ENCODE measurements at places on chromosomes 7 and 10.

- no peak for DNase-seq
Measured at GRCh38 chr7:89914711-89915110, 239.6 kb upstream of the STEAP1 start.

GRCh38 chr10:98259606-98260315 lies 8.2 kb downstream of the LOXL4 start:
- no peak for DNase-seq

DNA sequence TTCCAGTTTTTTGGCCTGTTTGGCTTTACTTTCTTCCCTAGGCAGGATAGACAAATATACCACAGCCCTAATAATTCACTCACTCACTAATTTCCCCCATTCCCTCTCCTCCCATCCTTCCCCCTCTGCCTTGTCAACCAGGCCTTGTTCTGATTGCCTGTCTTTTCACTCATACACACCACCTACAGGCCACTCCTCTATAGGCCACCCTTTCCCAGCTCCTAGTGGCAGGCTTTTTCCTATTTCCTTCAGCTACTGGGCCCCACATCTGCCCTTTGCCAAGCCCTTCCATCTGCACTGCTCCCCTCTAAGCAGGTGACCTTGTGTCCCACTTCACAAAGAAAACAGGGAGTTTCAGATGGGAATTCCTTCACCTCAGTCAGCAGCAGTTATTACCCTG lies 59.8 kb upstream of the MSRB2 start:
- DNase-seq, result no peak

DNA sequence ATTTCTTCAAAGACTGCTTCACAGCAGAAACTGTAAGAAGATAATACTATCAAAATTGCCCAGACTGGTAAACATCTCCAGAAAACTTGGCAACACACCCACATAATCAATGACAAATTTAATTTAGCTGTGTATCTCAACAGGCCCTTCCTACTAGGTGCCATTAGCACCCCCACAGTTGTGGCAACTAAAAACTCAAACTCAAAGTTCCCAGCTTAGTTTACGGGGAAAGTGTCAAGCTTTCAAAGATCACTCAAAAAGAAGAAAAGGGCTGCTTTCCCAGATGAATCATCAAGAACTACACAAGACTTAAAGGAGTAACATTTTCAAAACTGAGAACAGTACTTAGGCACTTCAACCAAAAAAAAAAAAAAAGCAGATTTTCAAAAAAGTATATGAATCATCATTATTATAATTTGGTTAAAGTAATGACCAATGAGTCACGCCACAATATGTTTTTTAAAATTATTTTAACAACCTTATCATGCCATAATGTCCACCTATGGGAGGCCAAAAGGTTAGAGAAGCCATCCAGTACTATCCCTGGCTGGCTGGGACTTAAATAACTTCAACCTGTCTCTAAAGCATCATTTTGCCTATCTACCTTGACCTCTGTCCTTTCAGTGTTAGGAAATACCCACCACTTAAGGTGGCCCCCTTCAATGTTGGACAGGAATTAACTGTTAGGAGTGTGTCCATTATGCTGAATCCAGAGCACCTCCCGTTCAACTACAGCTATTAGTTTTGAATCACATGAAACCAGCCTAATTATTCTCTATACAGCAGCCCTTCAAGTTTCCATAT lies 90.8 kb downstream of the ZFAND4 start:
- DNase-seq, result no peak

- DNase-seq, result no peak
Measured at GRCh38 chr7:38102507-38102906, 75.5 kb upstream of the STARD3NL start.

GRCh38 chr10:80535671-80536360 lies 1.9 kb upstream of the SH2D4B start:
- no peak for DNase-seq

GRCh38 chr7:77459311-77459726 lies 43.2 kb upstream of the GSAP start:
- DNase-seq, result peak; percentile 79

DNA sequence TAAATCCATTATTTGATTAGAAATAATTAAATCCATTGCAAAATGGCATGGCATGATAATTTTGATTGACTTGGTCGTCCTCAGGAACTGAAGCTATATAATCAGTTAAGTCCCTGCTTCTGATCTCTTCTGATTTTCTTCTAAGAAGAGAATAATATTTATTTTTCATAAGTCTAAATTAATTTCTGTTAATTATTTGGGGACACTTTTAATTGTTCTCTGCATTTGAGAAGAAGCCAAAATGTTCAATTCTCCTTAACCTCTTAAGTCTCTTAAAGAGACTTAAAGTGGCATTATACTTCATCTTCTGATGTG lies 67.2 kb downstream of the CAV1 start:
- no peak for DNase-seq

- no peak for DNase-seq
Measured at GRCh38 chr10:97683556-97684367, 3.3 kb downstream of the AVPI1 start.

DNA sequence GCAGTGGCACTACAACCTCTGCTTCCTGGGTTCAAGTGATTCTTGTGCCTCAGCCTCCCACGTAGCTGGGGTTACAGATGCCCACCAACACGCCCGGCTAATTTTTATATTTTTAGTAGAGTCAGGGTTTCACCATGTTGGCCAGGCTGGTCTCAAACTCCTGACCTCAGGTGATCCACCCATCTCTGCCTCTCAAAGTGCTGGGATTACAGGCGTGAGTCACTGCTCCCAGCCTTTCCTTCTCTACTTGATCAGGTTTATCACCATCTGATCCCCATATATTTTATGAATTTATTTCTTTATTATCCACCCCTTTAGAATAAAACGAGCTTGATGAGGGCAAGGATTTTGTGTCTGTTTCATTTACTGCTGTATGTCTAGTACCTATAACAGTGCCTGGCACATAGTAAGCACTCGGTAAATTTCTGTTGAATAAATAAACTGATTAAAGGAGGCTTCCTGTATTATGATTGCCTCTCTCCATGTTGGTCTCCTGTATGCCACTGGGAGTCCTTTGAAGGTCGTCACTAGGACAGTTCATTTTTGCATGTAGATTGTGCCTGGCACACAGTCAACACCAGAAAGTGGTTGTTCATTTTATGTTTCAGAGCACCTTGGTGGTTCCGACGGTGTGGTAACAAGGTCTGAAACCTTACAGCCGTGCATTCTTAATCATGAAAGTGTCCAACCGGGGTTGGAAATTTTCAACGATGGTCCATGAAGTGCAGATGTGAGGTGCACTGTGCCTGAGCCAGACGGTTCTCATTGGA lies 9.6 kb upstream of the EIF3A start:
- DNase-seq, result no peak

DNA sequence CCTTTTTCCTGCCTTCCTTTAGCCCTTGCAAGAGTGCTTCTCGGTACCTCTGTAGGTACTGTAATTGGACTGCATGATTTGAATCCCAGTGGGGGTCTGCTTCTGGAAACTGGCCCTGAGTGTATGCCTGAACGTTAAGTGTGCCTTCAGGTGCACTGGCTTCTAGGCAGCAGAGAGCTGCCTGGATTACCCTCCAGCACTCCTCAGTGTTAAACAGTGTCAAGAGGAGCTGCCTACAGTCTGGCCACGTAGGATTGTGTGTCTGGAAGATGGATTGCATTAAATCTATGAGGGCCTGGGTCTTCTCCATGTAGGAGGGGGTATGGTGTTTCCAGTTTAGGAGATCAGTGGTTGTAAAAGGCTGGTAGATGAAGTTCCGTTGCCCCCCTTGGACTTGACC lies 103.7 kb downstream of the TRIM24 start:
- DNase-seq, result no peak

DNA sequence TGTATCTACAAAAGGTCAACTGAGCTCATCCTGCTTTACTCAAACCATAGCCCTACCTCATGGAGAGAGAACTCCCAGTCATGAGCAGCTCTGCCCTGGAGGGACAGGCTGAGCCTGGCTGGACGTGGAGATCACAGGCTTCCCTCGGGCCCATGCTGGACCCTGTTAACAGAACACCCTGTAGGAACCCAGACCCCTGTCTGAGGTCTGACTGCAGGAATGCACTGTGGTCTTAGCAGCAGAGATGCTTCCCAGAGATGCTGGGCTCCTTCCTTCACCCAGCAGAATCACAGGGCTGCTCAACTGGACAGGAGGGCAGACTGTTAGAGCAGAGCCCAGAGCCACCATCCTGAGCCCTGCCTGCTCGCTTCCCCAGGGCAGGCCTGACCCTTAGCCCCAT lies 814 bp downstream of the TMEM72 start:
- DNase-seq, result no peak

DNA sequence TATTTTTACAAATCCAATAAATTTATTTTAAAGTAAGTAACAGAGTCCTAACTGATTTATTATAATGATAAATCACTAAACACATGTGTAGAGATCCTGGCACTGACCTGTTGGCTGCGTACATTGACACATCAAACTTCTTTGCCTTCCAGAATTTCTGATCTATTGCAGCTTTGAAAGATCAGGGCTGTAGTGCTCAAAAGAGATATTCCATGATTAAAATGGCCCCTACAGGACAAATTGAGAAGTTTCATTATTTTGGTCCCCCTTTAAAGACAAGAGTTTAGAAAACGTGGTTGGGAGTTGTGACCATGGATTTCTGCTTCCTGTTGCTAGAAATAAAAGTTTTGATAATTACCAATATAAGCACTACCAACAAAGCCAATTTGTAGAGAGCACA lies 87.7 kb upstream of the PDK4 start:
- no peak for DNase-seq

- no peak for DNase-seq
Measured at GRCh38 chr10:76657337-76658012, 980.1 kb downstream of the KCNMA1 start.

- DNase-seq, result no peak
Measured at GRCh38 chr7:142311876-142312275, 54.0 kb upstream of the PRSS58 start.

DNA sequence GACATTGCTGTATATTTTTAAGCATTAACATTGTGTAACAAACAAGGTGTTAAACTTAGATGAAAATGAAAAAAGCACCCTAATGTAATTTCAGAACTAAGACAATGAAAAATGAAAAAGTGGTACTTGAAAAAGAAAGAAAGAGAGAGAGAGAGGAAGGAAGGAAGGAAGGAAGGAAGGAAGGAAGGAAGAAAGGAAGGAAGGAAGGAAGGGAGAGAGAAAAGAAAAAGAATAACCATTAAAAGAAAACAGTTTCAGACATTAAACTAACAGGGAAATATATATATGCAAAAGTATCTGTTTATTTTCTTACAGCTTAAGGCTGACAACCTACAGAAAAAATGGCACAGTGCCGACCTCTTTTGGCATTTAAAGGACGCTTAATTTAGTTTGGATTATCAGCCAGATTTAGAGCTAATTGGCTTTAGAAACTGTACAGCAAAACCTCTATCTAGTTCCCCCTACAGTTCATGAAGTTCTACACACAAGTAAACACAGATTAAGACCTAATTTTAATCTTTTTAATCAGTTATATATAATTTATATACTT lies 13.8 kb downstream of the MTERF1 start:
- DNase-seq, result no peak

- no peak for DNase-seq
Measured at GRCh38 chr10:89337484-89337883, 9.7 kb downstream of the IFIT3 start.

- no peak for DNase-seq
Measured at GRCh38 chr10:71390461-71390835, 6.3 kb upstream of the CDH23 start.

- DNase-seq, result no peak
Measured at GRCh38 chr10:119162452-119163092, 2.9 kb downstream of the SFXN4 start.

- DNase-seq, result no peak
Measured at GRCh38 chr10:112875476-112876267, 74.4 kb upstream of the TCF7L2 start.

GRCh38 chr10:43054593-43054992 lies 22.3 kb upstream of the RET start:
- no peak for DNase-seq

DNA sequence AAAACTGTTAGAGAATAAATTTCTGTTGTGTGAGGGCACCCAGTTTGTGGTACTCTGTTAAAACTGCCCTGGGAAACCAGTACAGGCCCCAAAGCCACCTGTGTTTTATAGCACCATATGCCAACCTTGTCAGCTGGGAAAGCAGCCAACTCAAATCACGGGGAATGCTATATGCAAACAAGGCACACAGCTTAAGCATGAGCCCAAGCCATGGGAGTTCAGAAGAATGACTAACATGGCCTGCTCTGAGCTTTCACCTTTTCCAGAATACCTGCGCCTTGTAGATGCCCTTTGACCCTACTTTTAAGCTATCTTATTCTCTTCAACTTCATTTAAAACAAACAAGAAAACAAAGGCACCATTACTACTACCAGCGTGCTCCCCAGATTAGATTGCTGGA lies 5.5 kb upstream of the SLC25A13 start:
- DNase-seq, result peak; percentile 84

- no peak for DNase-seq
Measured at GRCh38 chr10:69846293-69846921, 44.7 kb downstream of the COL13A1 start.

DNA sequence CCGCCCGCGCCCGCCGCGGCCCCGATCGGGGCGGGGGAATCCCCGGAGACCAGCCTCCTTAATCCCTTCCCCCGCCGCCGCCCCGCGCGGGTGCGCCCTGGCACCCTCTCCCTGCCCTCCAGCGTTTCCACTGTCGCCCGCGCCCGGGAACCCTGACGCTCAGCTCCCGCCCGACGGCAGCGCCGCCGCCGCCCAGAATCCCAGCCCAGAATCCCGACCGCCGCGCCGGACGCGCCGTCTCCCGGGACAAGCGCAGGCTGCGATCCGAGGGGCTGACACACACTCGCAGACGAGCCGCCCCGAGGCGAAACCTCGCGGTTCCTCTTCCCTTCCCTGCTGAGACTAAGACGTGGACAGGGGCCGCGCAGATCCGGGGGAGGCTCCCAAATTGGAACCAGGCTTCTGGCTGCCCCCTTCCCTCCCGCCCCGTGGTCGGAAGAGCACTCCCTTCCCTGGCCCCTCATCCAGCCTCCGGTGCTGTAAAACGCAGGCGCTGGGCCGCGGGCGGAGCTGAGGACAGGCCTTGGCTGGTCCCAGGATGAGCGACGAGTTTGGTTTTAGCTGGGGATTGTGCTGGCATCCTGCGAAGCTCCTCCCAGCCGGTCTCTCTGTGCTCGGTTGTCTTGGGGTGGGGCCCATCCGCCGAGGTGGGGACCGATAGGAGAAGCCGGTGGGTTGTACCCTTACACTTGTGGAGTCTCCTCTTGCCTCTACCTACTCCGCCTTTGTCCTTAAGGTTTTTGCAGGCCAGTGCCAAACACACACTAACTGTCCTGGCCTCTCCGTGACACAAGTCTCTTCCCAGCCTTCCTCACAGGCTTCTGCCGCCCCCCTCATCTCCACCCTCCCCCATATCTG lies 1.1 kb downstream of the MARVELD1 start:
- DNase-seq, result no peak

GRCh38 chr10:21505711-21506278 lies 19.7 kb downstream of the SKIDA1 start:
- DNase-seq, result no peak

GRCh38 chr7:155653803-155654202 lies 9.3 kb downstream of the RBM33 start:
- DNase-seq, result no peak

All from LNCaP clone FGC (cell line).